Body of pancreas (tissue), 4 donors: ENCODE measurements at places on chromosomes 6 and 20. TPM values are rescaled to one million over a fixed set of nuclear protein-coding genes. Genes with fewer than 3 reads are reported as not detected.

Gene TBPL1
- total RNA-seq, result 0.99 TPM

Gene KIAA0408
- total RNA-seq, result 1.3 TPM

- DNase-seq, result peak; percentile 19
Measured at GRCh38 chr6:75492386-75493153, 1.0 kb downstream of the FILIP1 start.

Gene GABBR1
- 31.9 TPM for total RNA-seq

GRCh38 chr20:37992802-37993409 lies 40.4 kb downstream of the TTI1 start:
- DNase-seq, result peak; percentile 23

Gene TNXB
- 24.9 TPM for total RNA-seq

Gene CRISP3
- 0.99 TPM for total RNA-seq

Gene BPIFB4
- not detected for total RNA-seq

GRCh38 chr20:14142171-14142570 lies 146.9 kb downstream of the MACROD2 start:
- peak; percentile 60 for DNase-seq

Gene PKIG
- total RNA-seq, result 43.6 TPM

- peak; percentile 69 for DNase-seq
Measured at GRCh38 chr6:148972481-148972880, 225.7 kb downstream of the UST start.

GRCh38 chr6:138570725-138571029 lies 71.4 kb upstream of the NHSL1 start:
- no peak for DNase-seq

GRCh38 chr6:164106345-164106769 lies 691.8 kb downstream of the QKI start:
- DNase-seq, result no peak

DNA sequence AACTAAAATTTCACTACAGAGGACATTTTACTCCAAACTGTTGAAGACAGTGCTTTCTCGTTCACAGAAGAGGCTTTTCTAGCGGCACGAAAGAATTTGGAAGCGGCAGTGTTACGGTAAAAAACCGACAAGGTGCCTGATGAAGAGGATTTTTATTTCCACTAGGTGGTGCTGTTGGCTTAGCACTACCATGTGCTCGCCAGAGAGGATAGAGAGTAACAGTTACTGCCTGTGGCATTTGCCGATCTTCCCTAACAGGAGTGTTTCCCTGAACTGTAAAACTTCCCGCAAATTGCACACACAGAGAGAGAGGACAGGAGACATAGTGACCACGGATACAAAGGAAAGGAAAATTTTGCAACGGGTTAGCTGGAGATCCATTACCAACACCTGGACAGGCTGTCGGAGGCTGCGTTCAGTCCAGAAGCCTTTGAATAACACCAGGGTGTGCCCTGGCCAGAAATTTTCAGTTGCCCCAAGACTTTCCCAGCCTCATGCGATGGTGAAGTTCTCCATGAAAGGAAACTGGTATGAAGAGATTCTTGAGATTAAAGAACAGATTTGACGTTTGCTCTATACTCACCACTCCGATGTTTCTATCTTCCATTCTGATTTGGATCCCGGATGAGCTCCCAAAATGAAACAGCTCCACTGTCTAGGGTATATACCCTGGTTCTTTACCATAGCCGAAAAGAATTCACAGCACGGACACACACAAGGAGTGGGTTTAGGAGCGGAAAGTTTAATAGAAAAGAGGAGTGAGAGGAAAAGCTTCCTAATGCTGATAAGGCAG lies 48.1 kb downstream of the HLA-DPB1 start:
- no peak for DNase-seq

DNA sequence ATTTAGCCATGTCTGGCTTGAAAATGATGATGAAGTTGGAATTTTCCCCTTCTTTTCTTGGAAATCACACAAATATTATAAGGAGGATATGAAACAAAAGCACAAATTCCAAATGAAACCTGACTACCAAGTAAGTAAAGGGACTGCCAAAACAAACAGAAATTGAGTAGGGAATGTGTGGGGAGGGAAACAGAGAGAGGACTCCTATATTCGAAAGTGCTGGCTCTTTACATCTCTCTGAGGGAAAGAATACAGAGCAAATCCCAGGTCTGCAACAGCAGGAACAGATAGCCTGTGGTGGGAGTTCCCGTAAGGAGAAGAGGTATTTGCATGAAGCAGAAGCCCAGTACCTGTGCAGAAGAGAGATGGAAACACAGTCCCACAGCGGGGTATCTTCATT lies 583.7 kb downstream of the EPM2A start:
- DNase-seq, result no peak

DNA sequence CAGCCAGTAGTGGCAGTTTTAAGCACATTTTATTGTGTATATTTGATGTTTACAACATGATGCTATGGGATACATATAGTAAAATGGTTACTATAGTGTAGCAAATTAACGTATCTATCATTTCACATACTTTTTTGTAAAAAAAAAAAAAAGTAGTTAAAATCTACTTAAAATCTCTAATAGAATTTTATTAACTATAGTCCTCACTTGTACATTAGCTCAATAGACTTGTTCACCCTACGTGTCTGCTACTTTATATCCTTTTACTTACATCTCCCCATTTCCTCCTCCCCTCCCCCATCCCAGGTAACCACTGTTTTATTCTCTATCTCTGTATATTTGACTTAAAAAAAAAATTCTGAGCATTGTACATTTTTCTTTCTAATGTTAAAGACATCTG lies 23.0 kb downstream of the GTPBP2 start:
- DNase-seq, result no peak

- DNase-seq, result no peak
Measured at GRCh38 chr6:123434186-123434585, 202.6 kb downstream of the TRDN start.
